ENCODE measurements at places on chromosomes 5 and 9. TPM values are rescaled to one million over a fixed set of nuclear protein-coding genes. Genes with fewer than 3 reads are reported as not detected.

SLC34A1 gene
- total RNA-seq: not detected

COL23A1 gene
- not detected for total RNA-seq

FAM153A gene
- not detected for total RNA-seq

RNF208 gene
- 38.0 TPM for total RNA-seq

ZFP37 gene
- 0.90 TPM for total RNA-seq

TBC1D13 gene
- total RNA-seq: 41.9 TPM

SLC6A7 gene
- total RNA-seq: not detected

BHMT gene
- not detected for total RNA-seq

TEX48 gene
- total RNA-seq: not detected

NR6A1 gene
- 13.0 TPM for total RNA-seq

Measured in PC-9 (cell line).